ENCODE measurements at places on chromosomes 2 and 18.

DNA sequence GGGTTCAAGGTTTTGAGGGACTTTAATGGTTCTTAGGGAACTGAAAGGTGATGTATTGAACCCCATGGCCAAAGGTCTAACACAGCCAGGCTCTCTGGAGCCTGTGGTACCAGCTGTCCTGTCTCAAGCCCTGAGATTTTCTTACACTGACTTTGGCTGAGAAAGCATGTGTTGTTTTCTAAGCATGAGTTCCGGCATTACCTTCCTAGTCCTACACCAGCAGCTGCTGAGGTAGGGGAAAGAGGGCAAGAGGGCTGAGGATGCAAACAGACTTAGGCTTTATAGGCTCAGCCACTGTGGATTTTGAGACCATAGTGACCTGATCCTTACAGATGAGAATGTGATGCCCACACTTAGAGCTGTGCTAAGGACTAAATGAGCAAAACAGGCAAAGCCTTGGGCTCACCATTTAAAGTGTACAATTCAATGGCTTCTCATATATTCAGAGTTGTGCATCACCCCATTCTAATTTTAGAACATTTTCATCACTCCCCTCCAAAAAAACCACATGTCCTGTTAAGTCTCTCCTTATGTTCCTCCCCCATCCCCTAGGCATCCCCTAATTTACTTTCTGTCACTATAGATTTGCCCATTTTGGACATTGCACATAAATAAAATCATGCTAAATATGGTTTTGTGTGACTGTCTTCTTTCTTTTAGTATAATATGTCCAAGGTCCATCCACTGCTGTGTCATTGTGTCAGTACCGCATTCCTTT lies 99.7 kb upstream of the OTOS start:
- no peak for DNase-seq

DNA sequence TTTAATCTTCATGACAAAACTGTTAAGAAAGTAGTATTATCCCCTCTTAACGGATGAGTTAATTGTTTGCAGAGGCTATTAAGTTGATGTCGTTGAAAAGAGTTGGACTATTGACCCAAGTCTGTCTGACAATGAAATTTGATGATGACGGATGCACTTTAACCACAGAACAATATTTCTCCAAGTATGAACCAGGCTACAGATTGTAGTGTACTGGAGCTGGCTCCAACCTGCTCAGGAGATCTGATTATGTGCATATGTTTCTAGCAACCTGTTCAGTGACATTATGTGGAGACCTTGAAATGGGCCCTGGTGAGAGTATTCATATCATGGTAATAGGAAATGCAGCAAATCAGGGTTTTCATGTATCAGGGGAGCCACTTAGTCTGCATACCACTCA lies 174.1 kb downstream of the CDH7 start:
- DNase-seq, result no peak

GRCh38 chr18:75698861-75699260 lies 271.4 kb upstream of the SMIM21 start:
- no peak for DNase-seq

DNA sequence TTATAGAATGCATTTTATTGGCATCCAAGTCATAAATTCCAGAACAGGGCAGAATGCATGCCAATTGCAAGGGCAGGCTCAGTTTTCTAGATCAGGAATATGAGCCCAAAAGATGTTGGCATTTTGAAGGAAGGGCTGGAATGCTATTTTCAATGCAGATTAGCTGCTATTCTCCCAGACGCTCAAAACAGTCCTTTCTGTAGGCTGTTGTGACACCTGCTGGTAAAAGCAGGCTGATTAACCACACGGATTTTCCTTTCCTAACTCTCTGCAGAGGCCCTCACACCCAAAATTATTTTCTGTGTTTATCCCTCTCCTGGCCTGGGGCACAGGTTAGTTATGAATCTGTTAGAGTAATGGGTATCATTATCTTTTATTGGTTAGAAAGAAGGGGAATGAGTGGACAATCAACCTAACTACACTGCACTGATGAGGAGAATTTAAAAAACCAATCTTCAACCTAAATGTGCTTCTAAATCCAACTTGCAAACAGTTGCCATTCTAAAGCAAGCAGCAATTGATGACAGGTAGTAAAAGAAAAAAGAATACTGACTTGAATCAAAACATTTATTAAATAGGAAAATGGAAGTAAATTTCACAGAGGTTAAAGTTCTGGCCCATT lies 94.0 kb downstream of the PLA2R1 start:
- DNase-seq, result no peak

- DNase-seq, result no peak
Observed at GRCh38 chr2:60676706-60677330, 79.2 kb upstream of the PAPOLG start.

DNA sequence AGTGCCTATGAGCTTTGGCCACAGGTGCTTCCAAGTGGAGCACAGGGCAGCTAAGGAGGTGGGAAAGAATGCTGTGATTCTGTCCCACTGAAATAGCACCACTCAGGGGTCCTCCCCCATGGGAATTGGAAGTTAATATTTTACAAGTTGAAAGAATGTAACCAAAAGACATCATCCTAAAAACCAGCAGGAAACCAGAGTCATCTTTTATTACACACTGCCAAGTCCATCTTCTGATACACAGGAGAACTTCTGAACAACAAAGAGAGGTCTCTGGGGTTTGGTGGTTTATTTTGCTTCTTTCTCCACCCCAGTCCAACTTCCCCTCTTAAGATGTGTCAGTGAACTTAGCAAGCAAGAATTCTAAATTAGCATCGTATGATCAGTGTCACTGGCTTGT lies 47.7 kb downstream of the COLEC12 start:
- no peak for DNase-seq

DNA sequence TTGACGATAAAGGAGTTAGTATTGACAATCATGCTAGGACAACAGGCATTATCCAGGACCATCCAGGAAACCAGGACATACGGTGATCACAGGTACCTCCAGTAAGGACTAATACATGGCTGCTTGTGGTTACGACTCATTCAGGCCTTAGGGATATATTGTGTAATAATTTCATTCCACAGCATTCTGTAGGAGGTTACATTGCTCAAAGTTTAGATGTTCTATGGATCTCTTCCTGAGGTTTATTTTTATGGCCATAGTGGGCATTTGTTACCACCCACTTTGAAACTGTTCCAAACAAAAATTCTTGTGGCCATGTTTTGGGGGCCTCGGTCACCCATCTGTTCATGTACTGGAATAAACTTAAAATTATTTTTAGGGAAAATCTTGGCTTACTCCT lies 431.6 kb downstream of the METTL4 start:
- DNase-seq, result no peak

DNA sequence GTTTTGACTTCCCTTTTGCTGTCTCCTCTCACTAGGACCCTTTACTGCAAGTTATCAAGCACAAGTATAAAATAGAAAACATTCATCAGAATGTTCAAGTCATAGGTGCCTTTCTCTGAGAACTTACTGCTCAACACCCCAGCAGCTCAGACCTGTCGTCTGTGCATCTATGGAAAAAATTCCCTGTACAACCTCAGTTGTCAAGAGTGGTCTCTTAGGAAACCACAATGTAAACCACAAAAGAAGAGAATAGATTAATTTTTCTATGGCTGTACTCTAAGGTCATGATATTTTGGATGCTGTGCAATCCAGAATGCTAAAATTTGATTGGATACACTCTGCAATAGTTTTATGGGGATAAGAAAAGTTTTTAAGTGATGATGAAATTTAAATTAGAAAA lies 84.1 kb downstream of the RBMS1 start:
- no peak for DNase-seq

- DNase-seq, result no peak
Observed at GRCh38 chr2:1251520-1251919, 161.7 kb upstream of the TPO start.

DNA sequence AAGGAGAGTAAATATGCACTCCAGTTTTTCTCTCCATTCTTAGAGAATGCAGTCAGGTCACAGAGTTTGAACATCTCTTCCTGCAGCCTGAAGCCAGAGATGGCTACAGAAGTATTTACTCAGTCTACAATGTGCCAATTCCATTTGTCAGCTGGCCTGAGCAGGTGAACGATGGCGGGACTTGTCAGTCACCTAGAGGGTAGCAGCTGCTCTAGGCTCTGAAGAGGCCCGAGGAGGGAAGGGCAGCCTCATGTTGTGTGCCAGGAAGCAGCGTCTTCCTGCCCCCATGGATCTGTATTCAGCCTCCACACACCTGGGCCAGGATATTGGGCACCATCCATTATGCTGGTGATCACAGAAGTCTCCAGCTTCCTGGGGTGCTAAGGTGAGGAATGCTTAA lies 316.7 kb upstream of the CHAC2 start:
- no peak for DNase-seq

GRCh38 chr2:12034382-12034781 lies 287.9 kb downstream of the LPIN1 start:
- DNase-seq, result no peak

DNA sequence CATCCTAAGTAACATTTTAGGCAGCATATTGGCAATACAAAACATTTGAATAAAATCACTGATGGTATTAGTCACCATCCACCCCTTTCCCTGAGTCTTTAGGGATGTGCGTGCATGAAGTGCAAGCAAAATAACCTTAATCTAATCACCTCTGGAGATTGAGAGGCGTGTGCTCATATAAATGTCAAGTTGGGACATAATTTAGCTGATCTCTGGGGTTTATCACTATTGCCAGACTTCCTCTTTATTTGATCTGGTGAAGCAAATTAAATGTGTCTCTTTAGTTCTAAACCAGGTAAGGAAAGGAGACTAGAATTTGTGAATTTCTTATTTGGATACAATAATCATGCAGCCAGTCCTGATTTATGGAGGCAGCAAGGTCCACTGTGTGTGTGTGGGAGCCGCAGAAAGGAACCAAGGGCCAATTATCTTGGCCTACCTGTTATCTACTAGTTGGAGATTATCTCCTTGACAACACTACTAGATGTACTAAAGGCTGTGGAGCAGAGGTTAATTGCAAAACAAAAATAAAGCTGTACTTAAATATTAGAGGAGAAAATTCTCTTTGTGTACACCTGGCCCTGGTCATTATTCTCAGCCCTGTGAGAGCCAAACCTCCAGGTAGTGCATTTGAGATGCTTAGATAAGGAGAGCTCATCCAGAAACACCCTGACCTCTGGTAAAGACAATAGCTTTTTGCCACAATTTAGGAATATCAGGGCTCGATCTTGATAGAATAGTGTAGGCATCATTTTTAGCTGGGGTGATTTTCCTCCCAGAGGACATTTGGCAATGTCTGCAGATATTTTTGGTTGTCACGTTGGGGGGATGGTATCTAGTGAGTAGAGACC lies 78.2 kb downstream of the HRH4 start:
- no peak for DNase-seq

DNA sequence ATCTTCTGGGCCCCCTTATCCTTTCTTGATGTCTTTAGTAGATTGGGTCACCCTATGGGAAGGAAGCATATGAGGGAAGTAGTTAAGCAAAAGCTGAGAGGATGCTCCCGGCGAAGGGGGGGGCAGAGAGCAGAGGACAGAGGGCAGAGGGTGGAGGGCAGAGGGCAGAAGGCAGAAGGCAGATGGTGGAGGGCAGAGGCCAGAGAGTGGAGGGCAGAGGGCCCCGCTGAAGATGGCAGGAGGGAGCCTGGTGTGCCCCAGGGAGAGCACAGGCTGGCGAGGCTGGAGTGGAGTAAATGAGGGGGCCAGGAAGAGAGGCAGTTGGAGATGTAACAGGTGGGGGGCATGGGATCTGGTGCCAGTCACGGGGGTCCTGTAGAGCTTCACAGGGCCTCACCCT lies 7.0 kb downstream of the MLPH start:
- no peak for DNase-seq

DNA sequence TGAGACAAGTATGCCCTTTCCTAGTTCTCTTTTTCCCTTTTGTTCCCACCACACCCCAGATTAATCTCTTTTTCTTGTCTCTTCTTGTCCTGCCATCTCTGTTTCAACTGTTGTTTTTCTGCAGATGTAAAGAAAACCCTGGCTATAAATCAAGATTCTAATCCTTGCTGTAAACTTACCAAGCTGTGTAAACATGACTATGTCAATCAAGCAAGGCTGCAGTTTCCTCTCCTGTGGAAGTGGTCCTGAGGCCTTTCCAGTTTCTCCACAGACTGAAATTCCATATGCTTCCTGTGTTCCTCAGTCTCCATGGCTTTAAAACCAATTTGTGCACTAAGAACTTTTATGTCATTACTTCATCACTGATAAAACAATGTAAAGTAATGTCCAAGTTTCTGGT lies 288.8 kb upstream of the PIK3C3 start:
- DNase-seq, result no peak
